ENCODE measurements at places on chromosomes 7 and 10. TPM values are rescaled to one million over a fixed set of nuclear protein-coding genes. Genes with fewer than 3 reads are reported as not detected.

GIMAP8 gene
- 1.6 TPM for total RNA-seq

GOLGA7B gene
- 1.4 TPM for total RNA-seq

NSMCE4A gene
- 33.9 TPM for total RNA-seq

LRRC4 gene
- total RNA-seq, result 16.7 TPM

INA gene
- 1.4 TPM for total RNA-seq

HOXA5 gene
- total RNA-seq, result 5.6 TPM

TBX20 gene
- not detected for total RNA-seq

NUTM2E gene
- not detected for total RNA-seq

ERV3-1 gene
- total RNA-seq, result 17.3 TPM

UBTD1 gene
- 5.1 TPM for total RNA-seq

WAPL gene
- 20.0 TPM for total RNA-seq

SORCS3 gene
- not detected for total RNA-seq

PAX2 gene
- total RNA-seq, result not detected

HMX2 gene
- not detected for total RNA-seq

NRAP gene
- total RNA-seq, result 0.12 TPM

PSMC2 gene
- 73.1 TPM for total RNA-seq

GATA3 gene
- total RNA-seq, result 0.76 TPM

SPDYE16 gene
- total RNA-seq, result not detected

PRR15 gene
- total RNA-seq, result 0.92 TPM

GIMAP1 gene
- 0.44 TPM for total RNA-seq

CLDN12 gene
- 20.7 TPM for total RNA-seq

ZC3HAV1L gene
- total RNA-seq, result 6.3 TPM

ABCA13 gene
- total RNA-seq, result 4.3 TPM

TSPAN15 gene
- total RNA-seq, result 3.4 TPM

MGAM2 gene
- 0.20 TPM for total RNA-seq

PDLIM1 gene
- total RNA-seq, result 144 TPM

MRLN gene
- total RNA-seq, result not detected

PKD1L1 gene
- 0.36 TPM for total RNA-seq

NAT16 gene
- not detected for total RNA-seq

EMX2 gene
- total RNA-seq, result not detected

VAX1 gene
- 0.12 TPM for total RNA-seq

AKR1C2 gene
- 115 TPM for total RNA-seq

KCND2 gene
- total RNA-seq, result not detected

RAB18 gene
- 99.5 TPM for total RNA-seq

ADAMTS14 gene
- total RNA-seq, result 0.64 TPM

MBL2 gene
- total RNA-seq, result not detected

UCMA gene
- not detected for total RNA-seq

HGF gene
- 0.76 TPM for total RNA-seq

EEPD1 gene
- 2.9 TPM for total RNA-seq

AGMO gene
- total RNA-seq, result 0.08 TPM

ELMO1 gene
- total RNA-seq, result 4.0 TPM

EPHA1 gene
- total RNA-seq, result 79.0 TPM

JCAD gene
- 2.3 TPM for total RNA-seq

PAPOLB gene
- not detected for total RNA-seq

MYOF gene
- total RNA-seq, result 134 TPM

ENTPD1 gene
- total RNA-seq, result 9.2 TPM

LRRD1 gene
- not detected for total RNA-seq

ADRB1 gene
- 0.04 TPM for total RNA-seq

VSTM2A gene
- total RNA-seq, result not detected

SDK1 gene
- 1.0 TPM for total RNA-seq

RNLS gene
- total RNA-seq, result 10.0 TPM

CYP2E1 gene
- total RNA-seq, result 10.6 TPM

TMEM196 gene
- not detected for total RNA-seq

SGPL1 gene
- 62.1 TPM for total RNA-seq

TEX47 gene
- not detected for total RNA-seq

CTAGE8 gene
- 1.8 TPM for total RNA-seq

CDNF gene
- total RNA-seq, result 1.2 TPM

PCLO gene
- 4.4 TPM for total RNA-seq

COBL gene
- 10.4 TPM for total RNA-seq

STOX1 gene
- 0.28 TPM for total RNA-seq

Measured in esophagus mucosa (tissue), 1 donor.